ENCODE measurements at places on chromosomes 3 and 15.

DNA sequence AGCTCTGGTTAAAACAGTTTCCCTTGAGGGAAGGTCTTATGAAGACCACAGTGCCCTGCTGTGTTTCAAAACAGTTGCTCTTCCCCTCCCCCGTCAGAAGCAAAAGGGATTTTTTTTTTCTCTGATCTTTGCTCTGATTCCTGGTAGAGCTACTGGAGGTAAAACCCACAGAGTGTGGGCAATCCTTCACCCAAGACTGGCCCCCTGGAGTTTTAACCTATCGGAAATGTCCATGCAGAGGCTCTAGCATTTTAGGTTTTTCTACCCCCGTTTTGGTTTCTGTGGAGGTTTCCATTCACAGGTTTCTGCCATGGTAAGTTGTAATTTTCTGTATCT is 27.7 kb downstream of the GRM2 start:
- no peak for DNase-seq

GRCh38 chr15:100284191-100284590 is 57.6 kb downstream of the ADAMTS17 start:
- no peak for DNase-seq

DNA sequence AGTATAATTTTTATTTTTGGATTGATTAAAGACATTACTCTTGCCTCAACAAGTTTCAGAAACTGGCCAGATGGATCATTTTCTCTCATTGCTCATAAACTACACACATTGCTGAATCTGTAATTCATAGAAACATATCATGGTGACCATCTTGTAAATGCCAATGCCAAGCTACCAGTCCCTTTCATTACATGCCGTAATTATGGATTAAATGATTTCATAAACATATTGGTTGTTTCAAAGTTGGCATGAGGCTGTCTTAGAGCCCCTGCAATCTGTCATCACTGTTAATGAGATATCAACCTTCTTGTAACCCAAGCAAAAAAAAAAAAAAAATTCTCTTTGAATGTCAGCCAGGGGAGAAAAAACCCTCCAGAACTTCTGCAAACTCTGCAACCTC is 112.2 kb downstream of the DCLK3 start:
- DNase-seq: no peak

- DNase-seq: no peak
Measured at GRCh38 chr15:94265009-94265408, 33.6 kb downstream of the MCTP2 start.

All from NCI-H1092 (cell line).